ENCODE measurements at places on chromosomes 7 and 10. TPM values are rescaled to one million over a fixed set of nuclear protein-coding genes. Genes with fewer than 3 reads are reported as not detected.

- no peak overlapping the region for H3K27ac ChIP-seq
- H3K36me3 ChIP-seq: no peaks in the 10 kb centered on the region
- peaks cover 22% of the 10 kb centered on the region for H3K27me3 ChIP-seq
- no peak for DNase-seq
- H3K4me3 ChIP-seq: no peak overlapping the region
Measured at GRCh38 chr7:143346018-143346417, 16.5 kb downstream of the FAM131B start.

DNA sequence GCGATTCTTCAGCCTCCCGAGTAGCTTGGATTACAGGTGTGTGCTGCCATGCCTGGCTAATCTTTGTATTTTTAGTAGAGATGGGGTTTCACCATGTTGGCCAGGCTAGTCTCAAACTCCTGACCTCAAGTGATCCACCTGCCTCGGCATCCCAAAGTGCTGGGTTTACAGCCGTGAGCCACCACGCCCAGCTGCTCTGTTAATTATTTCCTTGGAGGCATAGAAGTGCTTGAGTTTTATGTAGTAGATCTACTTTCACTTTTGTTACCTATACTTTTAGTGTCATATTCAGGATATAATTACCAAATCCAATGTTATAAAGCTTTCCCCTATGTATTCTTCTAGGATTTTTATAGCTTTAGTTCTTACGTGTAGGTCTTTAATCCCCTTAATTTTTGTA, 1093.0 kb downstream of the GATA3 start:
- no peak overlapping the region for H3K27ac ChIP-seq
- no peak overlapping the region for H3K4me3 ChIP-seq
- H3K4me1 ChIP-seq: no peaks in the 10 kb centered on the region
- DNase-seq: no peak
- no peaks in the 10 kb centered on the region for H3K27me3 ChIP-seq
- H3K36me3 ChIP-seq: no peaks in the 10 kb centered on the region

GRCh38 chr10:118488710-118489497, 106.5 kb downstream of the PRLHR start:
- no peaks in the 10 kb centered on the region for H3K36me3 ChIP-seq
- DNase-seq: no peak
- no peak overlapping the region for H3K4me3 ChIP-seq
- H3K4me1 ChIP-seq: no peaks in the 10 kb centered on the region

GRCh38 chr7:96449094-96449493, 127.2 kb upstream of the SLC25A13 start:
- no peak overlapping the region for H3K27ac ChIP-seq
- H3K4me1 ChIP-seq: no peaks in the 10 kb centered on the region
- H3K36me3 ChIP-seq: no peaks in the 10 kb centered on the region
- no peak overlapping the region for H3K4me3 ChIP-seq

- DNase-seq: peak; percentile 69
- peaks cover 40% of the 10 kb centered on the region for H3K36me3 ChIP-seq
- H3K27ac ChIP-seq: peak overlapping the region; percentile 77
- H3K4me3 ChIP-seq: peak overlapping the region; percentile 87
- H3K4me1 ChIP-seq: peaks cover 48% of the 10 kb centered on the region
- H3K27me3 ChIP-seq: no peaks in the 10 kb centered on the region
Measured at GRCh38 chr7:157139111-157139809, 534 bp downstream of the UBE3C start.

GRCh38 chr10:43903451-43903850, 254.8 kb upstream of the ZNF32 start:
- H3K4me3 ChIP-seq: no peak overlapping the region
- H3K27ac ChIP-seq: no peak overlapping the region
- H3K4me1 ChIP-seq: no peaks in the 10 kb centered on the region
- no peak for DNase-seq

GRCh38 chr7:142560166-142560565, 189.1 kb upstream of the PRSS1 start:
- peak overlapping the region; percentile 11 for H3K4me3 ChIP-seq
- DNase-seq: no peak
- no peaks in the 10 kb centered on the region for H3K36me3 ChIP-seq
- H3K4me1 ChIP-seq: peaks cover 19% of the 10 kb centered on the region
- no peak overlapping the region for H3K27ac ChIP-seq
- peaks cover 5% of the 10 kb centered on the region for H3K27me3 ChIP-seq

DNA sequence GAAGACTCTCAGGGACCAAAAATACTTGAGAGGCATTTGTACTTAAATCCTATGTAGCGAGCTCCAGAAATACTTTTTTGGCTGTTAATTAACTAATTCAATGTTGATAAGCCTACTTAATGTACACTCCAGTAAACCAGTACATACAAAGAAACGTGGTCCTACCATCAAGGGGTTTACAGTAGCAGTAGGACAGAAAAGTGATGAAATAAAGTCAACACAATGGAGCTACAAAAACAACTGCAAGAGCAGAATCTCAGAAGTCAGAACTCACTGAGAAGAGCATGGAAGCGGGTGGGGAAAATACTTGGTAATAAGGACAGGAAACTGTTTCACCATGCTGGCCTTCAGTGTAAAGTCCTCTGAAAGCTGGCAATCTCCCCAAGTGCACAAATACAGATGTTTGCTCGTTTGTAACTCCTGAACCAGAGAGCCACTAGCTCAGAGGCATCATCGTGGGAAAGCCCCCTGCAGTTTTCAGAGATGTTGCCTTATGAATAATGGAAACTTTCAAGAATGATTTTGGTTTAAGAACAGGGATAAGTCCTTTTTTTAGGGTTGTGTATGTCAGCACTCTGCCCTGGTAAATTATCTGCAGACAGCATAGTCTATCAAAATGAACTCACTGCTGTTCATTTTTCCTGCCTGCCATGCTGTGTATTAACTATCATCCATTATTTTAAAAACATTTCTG, 233.2 kb downstream of the SORCS1 start:
- H3K4me1 ChIP-seq: no peaks in the 10 kb centered on the region
- DNase-seq: no peak
- H3K27me3 ChIP-seq: no peaks in the 10 kb centered on the region
- no peaks in the 10 kb centered on the region for H3K36me3 ChIP-seq
- no peak overlapping the region for H3K4me3 ChIP-seq

DNA sequence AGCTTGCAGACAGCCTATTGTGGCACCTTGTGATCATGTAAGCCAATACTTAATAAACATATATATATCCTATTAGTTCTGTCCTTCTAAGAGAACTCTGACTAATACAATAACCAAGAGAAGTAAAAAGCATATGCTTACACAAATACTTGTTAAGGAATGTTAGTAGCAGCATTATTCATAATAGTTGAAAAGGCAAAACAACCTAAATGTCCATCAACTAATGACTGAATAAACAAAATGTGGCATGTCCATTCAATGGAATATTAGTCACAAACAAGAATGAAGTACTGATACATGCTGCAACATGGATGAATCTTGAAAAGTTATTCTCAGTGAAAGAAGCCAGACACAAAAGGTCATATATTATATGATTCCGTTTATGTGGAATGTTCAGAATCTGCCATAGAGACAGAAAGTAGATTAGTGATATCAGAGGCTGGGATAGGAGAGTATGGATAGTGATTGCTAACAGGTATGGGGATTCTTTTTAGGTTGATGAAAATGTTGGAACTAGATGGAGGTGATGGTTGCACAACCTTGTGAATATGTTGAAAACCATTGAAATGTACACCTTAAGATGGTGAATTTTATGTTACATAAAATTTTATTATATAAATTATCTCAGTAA, 112.5 kb upstream of the UNC5B start:
- no peaks in the 10 kb centered on the region for H3K36me3 ChIP-seq
- H3K27me3 ChIP-seq: peaks cover 19% of the 10 kb centered on the region
- peaks cover 4% of the 10 kb centered on the region for H3K4me1 ChIP-seq
- no peak for DNase-seq
- no peak overlapping the region for H3K27ac ChIP-seq

DNA sequence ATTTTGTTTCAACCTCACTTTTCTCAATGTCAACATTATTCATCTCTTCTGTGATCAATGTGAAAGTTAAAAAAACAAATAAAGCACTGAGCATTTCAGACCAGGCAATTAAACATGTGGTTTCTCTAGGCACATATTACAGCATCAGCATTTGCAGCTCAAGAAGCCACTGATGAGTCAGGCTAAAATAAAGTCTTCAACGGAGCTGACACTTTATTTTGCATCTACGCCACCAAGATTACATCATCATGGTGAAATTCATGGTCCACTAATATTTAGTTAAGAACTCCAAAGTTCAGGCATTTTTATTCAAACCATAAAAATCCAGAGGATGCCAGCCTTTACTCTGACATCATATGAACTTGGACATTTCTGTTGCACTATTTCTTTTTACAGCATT, 33.0 kb downstream of the MAGI2 start:
- H3K4me1 ChIP-seq: no peaks in the 10 kb centered on the region
- peaks cover 2% of the 10 kb centered on the region for H3K27me3 ChIP-seq
- no peak overlapping the region for H3K4me3 ChIP-seq
- no peak for DNase-seq

DNA sequence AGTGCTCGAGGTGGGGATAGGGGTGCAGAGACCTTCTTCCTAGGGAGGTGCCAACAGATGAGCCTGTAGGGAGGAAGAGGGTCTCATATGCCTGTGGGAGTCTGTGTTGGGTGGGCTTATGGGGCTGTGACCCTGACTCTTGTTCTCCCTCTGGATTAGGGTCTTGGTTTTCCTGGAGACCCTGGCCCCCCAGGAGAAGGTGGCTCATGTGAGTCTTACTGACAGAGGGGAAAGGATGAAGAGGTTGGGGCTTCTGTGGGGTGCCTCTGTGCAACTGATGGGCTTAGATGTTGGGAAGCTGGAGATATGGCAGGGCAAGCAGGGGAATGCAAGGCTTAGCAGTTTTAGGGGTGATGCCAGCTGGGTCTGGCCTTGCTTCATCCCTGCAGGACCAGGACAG, 20.2 kb upstream of the VOPP1 start:
- H3K27me3 ChIP-seq: peaks cover 4% of the 10 kb centered on the region
- H3K4me1 ChIP-seq: peaks cover 34% of the 10 kb centered on the region
- no peak for DNase-seq
- H3K27ac ChIP-seq: peak overlapping the region; percentile 32

- H3K4me3 ChIP-seq: no peak overlapping the region
- no peaks in the 10 kb centered on the region for H3K36me3 ChIP-seq
- DNase-seq: no peak
- H3K27ac ChIP-seq: no peak overlapping the region
- H3K27me3 ChIP-seq: no peaks in the 10 kb centered on the region
Measured at GRCh38 chr10:76560338-76560737, 1077.3 kb downstream of the KCNMA1 start.

- H3K27ac ChIP-seq: no peak overlapping the region
- no peak for DNase-seq
- H3K36me3 ChIP-seq: no peaks in the 10 kb centered on the region
- no peak overlapping the region for H3K4me3 ChIP-seq
- no peaks in the 10 kb centered on the region for H3K4me1 ChIP-seq
- no peaks in the 10 kb centered on the region for H3K27me3 ChIP-seq
Measured at GRCh38 chr10:84700668-84701369, 372.4 kb downstream of the CCSER2 start.

DNA sequence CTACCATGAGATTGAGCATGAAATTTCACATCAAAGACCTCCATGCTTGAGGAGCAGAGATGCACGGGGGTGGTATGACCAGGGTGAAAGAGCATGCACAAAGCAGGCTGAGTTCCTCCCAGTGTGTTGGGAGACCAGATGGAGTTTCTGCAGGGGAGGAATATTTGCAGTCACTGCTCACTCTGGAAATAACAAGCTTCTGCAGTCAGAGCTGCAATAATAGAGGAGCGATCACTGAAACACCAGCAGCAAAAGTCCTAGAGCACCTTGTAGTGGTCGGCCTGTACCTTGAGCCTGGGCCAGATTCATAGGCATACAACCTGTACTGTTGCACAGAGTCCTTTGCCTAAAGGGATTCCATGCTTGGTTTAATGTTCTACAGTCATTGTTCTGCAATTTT, 184.5 kb upstream of the SP8 start:
- H3K27ac ChIP-seq: no peak overlapping the region
- no peaks in the 10 kb centered on the region for H3K4me1 ChIP-seq
- no peak for DNase-seq
- H3K27me3 ChIP-seq: no peaks in the 10 kb centered on the region
- no peak overlapping the region for H3K4me3 ChIP-seq
- no peaks in the 10 kb centered on the region for H3K36me3 ChIP-seq

- H3K4me3 ChIP-seq: no peak overlapping the region
- peaks cover 29% of the 10 kb centered on the region for H3K4me1 ChIP-seq
- no peak for DNase-seq
- H3K27ac ChIP-seq: peak overlapping the region; percentile 13
- H3K27me3 ChIP-seq: peaks cover 2% of the 10 kb centered on the region
Measured at GRCh38 chr7:23544913-23545354, 13.2 kb upstream of the TRA2A start.

DNA sequence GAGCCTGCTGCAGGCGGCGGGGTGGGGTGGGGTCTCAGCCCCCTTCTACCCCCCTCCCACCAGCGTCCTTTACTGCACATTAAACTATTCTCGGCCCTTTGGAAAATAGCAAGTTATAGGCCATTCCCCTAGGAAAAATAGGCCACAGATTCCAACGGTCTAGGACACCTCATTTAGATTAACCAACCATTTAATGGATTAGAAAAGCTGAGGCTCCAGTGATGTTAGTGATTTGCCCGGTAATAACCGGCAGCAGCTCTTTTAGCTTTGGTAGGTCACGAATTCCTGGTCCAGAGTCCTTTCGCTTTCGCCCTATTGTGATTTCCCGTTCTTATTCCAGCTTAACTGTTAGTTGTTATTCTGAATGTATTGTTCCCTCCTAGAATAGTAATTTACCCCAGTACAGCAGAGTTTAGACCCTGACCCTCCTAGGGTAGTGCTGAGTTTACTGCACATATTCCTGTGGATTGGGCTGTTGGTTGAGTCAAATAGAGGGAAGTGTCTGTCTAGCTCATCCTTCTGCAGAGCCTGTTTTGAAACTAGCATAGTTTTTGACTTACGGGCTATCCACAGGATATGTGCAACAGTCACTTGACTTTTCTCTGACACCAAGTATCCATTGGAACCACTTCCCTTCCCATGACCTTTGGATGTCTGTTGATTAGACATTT, 754 bp downstream of the GSTO1 start:
- DNase-seq: no peak
- peaks cover 37% of the 10 kb centered on the region for H3K36me3 ChIP-seq
- peaks cover 60% of the 10 kb centered on the region for H3K4me1 ChIP-seq
- H3K4me3 ChIP-seq: peak overlapping the region; percentile 96

GRCh38 chr10:84876116-84876999, 548.0 kb downstream of the CCSER2 start:
- no peak overlapping the region for H3K4me3 ChIP-seq
- no peak overlapping the region for H3K27ac ChIP-seq
- H3K36me3 ChIP-seq: no peaks in the 10 kb centered on the region
- no peaks in the 10 kb centered on the region for H3K4me1 ChIP-seq
- H3K27me3 ChIP-seq: no peaks in the 10 kb centered on the region
- DNase-seq: no peak

- H3K27me3 ChIP-seq: no peaks in the 10 kb centered on the region
- H3K4me3 ChIP-seq: no peak overlapping the region
- no peak for DNase-seq
- H3K4me1 ChIP-seq: no peaks in the 10 kb centered on the region
- H3K36me3 ChIP-seq: no peaks in the 10 kb centered on the region
Measured at GRCh38 chr7:52944921-52945320, 90.5 kb upstream of the POM121L12 start.

Gene MYL10
- total RNA-seq: not detected

Gene FEZF1
- not detected for total RNA-seq

Gene CARD11
- total RNA-seq: 120 TPM

Gene NUDT5
- 131 TPM for total RNA-seq

Gene PALD1
- total RNA-seq: 0.83 TPM
